ENCODE measurements at places on chromosomes 5 and 9. TPM values are rescaled to one million over a fixed set of nuclear protein-coding genes. Genes with fewer than 3 reads are reported as not detected.

Gene DYNC2I2
- total RNA-seq = 29.6 TPM

DNA sequence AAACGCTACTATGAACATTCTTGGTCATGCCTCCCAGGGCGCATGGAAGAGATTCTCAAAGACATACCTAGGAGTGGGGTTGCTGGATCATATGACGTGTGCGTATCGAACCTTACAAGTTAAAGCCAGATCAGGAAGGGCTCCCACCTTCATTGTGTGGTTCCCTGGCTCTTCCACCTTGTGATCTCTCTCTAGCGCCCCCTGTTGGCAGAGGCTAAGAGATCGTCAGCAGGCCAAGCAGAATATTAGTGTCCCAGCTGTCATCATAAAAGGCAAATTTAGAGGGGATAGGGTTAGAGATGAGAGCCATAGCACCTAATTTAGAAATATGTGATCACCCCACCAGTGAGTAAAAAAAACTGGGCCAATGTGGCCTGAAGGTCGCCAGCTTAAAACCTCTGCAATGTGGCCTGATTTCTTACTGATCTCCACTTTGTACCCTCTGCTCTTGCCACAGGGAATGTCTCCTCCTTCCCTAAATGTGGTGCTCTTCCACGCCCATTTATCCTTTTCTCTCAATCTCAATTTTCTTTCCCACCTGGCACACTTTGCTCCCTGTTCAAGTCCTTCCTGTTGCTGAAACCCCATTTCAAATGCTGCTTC is 91.7 kb upstream of the SHB start:
- no peak for DNase-seq

DNA sequence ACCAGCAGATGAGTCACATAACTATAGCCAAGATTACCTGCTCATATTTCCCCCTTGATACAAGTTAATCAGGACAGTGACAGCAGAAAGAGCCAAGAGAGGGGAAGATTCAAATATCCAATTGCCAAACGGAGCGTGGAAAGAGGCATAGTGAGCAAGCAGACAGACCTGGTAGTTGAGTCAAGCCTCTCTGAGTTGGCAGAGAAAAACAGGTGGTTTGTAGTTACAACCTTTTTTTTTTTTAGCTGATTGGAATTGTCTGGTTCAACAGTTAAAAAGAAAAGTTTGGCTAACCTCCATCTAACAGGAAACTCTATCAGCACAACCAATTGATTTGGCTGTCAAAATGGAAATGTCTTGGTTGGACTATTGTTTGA is 272.1 kb downstream of the TLE1 start:
- DNase-seq = no peak

Gene RMI1
- 3.9 TPM for total RNA-seq

Gene OBP2B
- not detected for total RNA-seq

GRCh38 chr9:25990376-25990775 is 312.1 kb upstream of the TUSC1 start:
- DNase-seq = no peak

GRCh38 chr9:20987521-20987920 is 43.9 kb downstream of the HACD4 start:
- DNase-seq = no peak

DNA sequence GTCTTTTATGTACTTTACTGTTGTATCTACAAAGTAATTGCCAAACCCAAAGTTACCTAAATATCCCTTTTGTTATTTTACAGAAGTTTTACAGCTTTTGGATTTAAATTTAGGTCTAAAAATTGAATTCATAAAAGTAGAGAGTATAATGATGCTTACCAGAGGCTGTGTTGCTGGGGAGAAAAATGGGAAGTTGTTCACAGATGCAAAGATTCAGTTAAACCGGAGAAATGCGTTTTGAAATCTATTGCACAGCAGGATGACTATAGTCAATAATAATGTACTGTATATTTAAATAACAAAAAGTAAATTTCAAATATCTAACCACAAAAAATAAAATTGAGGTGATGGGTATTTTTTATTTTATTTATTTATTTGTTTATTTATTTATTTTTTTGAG is 2.6 kb upstream of the ANKRD18A start:
- DNase-seq = no peak

Gene LARP1
- 160 TPM for total RNA-seq

- no peak for DNase-seq
Measured at GRCh38 chr9:86732514-86733171, 214.7 kb downstream of the GAS1 start.

Gene MYORG
- total RNA-seq = 9.7 TPM

DNA sequence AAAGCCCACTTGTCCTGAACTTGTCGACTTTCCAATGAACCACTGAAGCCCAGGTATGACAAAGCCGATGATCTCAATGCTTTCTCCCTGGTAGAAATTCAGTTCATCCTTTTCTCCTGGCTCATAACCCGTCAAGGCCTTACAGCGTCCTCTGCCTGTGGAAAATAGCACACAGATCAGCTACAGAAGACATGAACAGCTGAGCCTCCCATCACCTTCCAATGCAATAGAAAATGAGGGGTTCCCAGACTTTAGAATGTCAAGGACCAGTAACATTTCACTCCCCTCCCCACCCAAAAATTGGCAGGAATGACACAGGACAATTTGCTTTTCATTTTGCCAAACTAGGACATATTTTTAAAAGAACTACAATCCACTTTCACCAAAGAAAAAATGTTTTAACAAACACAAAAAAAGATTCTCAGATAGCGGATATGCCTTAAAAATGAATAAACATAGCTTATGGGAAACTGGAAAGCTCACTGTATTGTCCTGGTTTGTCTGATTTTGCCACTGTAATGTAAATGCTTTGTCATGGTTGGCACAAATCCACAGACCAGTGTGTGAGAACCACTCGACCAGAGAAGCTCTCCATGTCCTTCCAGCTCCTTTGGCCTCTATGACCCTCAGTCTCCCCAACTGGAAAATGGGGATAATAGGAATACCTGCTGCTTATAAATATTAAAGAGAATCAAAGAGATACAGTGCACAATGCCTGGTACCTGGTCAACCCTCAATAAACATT is 24.4 kb downstream of the SH3TC2 start:
- no peak for DNase-seq

GRCh38 chr9:82621447-82621846 is 441.5 kb downstream of the RASEF start:
- no peak for DNase-seq

DNA sequence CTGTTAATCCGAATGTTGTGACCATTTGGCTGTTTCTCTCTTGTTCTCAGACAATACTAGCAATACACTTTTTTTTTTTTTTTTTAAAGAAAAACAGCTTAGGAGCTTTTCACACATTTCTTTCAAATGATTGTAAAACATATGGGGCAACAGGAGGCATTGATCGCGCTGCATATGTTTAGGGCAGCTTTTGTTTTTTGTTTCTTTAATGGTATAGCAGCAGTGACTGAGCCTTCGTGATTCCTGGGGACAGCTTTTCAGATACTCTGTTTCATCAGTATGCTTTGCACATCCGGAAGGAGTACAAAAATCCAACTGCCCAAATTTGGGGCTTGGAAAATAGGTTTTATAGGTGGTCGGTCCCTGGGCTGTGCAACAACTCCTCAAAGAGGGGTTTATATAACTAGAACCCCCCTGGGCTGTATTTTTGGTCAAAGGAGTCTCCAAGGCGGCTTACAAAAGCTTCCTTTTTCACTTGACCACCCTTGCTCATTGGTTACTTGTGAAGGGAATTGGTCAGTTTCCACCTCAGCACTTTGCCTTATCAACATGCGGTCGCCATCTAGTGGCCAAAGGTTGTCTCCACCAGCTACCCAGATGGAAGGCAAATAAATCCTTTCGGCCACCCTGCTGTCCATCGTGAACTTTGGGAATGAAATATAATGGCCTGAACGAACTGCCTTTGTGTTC is 91.8 kb downstream of the PDE6A start:
- no peak for DNase-seq

Gene NR6A1
- total RNA-seq = 2.2 TPM

DNA sequence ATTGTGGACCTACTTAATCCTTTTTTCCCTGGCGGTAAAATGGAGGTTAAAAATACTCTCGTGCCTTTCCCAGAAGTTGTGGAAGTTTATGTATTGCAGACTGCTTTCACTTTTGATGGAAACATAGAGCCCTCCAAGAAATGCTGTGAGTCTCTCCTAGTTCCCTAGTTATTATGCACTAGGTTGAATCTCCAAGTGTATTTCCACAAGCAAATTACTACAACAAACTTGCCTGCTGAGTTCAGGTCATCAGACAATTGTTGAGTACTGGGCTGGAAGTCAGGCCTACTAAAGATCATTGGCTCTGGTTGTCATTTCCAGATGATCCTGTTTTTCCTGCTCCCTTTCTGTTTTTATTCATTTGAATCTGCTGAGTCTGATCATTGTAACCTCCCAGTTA is 104.1 kb downstream of the CD180 start:
- no peak for DNase-seq

GRCh38 chr5:17727098-17727497 is 92.8 kb downstream of the TAF11L14 start:
- DNase-seq = no peak

Gene PCAT7
- total RNA-seq = 0.08 TPM

GRCh38 chr5:16690243-16690852 is 73.6 kb upstream of the RETREG1 start:
- DNase-seq = no peak

Gene PCSK5
- 6.2 TPM for total RNA-seq

- no peak for DNase-seq
Measured at GRCh38 chr9:127567730-127568617, 44.1 kb upstream of the STXBP1 start.

GRCh38 chr9:2386566-2386965 is 235.0 kb upstream of the VLDLR start:
- DNase-seq = no peak

GRCh38 chr9:9478741-9479140 is 1134.1 kb downstream of the PTPRD start:
- no peak for DNase-seq

DNA sequence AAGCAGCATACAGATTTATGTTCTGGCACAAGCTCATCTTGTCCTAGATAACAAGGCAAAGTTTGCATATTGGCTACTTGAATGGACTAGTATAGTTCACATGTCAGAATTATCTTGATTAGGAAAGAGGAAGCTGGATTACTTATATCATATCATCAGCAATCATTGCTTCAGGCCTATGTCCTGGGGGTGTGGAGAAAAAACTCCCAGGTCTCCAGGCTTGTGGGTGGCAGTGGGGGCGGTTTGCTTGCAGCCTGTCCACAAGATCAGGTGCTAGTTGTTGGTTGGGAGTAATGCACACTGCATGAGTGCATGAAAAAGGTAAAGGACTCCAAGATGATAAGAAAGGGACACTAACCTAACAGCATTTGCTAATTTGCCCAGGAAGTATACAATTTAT is 326.4 kb upstream of the PDE4D start:
- no peak for DNase-seq

Gene PDCD1LG2
- 0.48 TPM for total RNA-seq

DNA sequence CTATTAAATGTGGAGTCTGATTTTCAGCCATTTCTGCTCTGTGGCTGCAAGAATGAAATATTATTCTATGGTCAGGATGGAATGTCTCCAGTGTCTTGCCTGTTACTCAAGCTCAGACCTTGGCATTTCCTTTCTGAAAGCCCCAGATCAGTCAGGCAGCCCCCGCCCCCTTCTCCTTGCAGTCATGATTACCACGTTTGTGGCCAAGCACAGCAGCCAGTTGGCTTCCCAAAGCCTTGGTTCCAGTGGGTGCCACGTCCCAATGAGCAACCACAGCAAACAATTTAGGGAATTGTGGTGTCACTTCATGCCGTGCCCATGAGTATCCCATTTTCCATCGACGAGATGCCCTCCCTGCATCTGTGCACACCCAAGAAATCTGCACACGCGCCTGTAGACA is 9.7 kb upstream of the OBP2A start:
- DNase-seq = no peak

Gene IZUMO3
- total RNA-seq = not detected

DNA sequence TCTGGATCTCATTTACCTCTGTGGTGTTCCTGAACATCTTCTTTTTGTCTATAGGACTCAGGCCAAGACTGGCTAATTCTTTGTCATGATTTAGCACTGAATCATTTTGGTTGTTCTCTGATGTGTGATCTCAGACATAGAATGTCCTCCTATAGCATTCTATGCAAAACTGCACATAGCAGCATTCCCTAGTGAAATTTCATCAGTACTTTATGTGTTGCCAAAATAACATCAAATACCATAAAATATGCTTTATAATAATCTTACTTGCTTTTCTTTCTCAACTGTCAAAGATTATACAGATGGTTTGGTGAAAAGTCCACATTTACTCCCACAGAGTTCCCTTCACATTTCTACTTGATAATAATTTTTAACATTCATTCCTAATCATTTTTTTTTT is 115.7 kb upstream of the MPDZ start:
- DNase-seq = no peak

GRCh38 chr9:134283111-134283515 is 43.1 kb upstream of the RXRA start:
- DNase-seq = no peak

DNA sequence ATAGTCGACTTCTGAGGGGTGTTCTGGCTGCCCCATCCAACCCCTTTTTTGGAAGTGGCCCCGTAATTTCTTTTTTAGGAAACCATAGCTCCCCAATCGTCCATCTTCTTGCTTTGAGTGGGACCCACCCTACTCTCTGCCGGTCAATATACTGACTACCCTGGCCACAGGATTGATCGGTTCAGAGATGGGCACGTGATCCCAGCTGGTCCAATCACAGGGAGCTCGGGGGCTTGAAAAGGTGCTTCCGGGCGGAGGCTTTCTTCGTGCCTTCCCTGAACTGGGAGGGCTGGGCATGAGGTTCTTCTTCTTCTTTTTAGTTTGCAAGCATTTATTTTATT is 78.7 kb upstream of the SH3PXD2B start:
- DNase-seq = no peak

Gene CDC26
- total RNA-seq = 35.1 TPM

DNA sequence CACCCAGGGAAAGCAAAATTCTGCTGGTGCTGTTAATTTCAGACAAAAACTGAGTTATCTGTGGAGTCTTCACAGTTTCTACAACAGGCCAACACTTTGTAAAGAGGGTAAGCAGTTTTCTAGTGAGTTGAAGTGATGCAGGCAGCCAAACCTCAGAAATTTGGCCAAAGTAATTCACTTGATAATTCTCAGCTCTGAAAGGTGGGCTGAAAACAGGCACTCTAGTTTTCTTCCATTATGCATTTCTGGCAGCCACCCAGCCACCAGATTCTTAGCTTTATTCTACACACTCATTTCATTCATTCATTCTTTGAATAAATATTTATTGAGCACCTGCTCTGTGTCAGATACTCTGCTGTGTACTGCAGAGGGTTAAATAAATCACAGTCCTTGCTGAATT is 184.2 kb downstream of the RAB3C start:
- DNase-seq = no peak

DNA sequence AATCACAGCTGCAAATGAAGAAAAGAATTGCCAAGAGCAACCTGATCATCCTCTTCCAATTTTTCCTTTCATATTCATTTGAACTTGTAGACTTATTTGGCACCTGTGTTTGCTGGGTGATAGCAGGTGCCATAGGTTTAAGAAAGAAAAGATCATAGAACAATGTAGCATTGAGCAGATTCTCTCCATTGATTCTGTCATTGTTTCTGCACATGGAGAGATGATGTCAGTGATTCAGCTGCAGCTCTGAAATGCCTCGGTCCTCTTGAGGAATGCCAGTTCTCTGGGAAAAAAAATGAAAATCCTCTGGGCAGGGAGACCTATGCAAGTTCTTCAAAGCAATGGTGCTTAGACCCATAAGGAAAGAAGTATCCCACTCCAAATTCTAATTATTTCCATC is 418.1 kb upstream of the KLF4 start:
- DNase-seq = no peak

All from cardiac septum (tissue), 1 donor.